ENCODE measurements at places on chromosomes 16 and 17.

GRCh38 chr16:80355335-80355734 is 185.5 kb upstream of the DYNLRB2 start:
- DNase-seq: no peak

GRCh38 chr17:156094-156621 is 18.8 kb downstream of the SCGB1C2 start:
- DNase-seq: no peak

DNA sequence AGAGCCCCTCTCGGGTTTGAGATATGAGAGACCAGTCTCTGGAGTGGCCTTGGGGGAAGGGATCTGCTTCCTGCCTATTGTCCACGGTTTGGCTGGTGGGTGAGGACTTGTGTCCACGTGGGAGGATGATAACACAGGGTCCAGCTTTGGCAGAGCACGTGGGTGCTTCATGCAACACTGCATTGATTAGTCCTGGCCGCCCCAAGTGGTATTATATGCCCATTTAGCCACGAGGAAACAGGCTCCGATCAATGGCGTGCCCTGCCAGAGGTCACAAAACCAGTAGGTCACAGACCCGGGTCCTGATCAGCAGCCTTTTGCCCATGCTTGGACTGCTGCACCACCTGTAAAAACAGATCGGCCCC is 141.6 kb downstream of the RGS9 start:
- DNase-seq: no peak

GRCh38 chr17:49471089-49471683 is 23.9 kb upstream of the NGFR start:
- no peak for DNase-seq

DNA sequence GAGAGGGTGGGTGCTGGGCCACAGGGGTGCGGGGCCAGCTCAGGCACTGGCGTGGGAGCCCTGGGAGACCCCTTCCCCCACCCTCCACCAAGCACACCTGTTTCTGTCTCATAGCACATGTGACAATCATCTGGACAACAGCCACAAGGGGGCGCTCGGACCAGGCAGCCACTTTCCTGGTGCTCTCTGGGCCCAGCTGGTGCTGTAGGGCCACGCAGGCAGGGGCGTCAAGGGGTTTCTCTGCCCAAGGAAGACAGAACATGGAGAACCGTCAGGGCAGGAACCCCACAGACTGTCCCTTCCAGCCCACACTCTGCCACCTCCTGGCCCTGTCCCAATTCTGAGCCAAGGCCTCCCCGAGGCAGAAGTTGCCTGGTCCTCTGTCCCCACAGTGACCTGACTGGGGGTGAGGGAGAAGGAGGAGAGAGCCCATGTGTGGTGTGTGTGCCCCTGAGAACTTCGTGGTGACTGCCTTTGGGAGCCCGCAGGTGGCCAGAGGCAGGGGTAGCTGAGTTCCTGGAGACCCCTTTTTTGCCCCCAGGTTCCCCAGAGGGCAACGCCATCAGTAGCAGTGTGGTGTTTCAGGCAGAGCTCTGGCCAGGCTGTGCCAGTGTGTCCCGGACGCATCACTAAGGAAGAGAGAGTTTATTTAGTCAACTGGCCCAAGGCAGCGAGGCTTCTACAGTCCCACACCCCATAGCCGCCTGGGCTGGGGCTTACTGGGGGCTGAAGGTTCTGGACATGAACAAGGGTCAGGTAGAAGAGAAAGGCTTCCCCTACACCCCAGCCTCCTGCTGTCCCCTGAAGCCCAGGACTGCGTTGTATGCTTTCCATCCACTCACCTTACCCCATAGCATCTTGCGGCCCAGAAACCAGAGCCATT is 3.1 kb upstream of the SETD6 start:
- DNase-seq: peak; percentile 76

- DNase-seq: peak; percentile 37
Observed at GRCh38 chr16:81204798-81205680, 33.5 kb upstream of the BCO1 start.

DNA sequence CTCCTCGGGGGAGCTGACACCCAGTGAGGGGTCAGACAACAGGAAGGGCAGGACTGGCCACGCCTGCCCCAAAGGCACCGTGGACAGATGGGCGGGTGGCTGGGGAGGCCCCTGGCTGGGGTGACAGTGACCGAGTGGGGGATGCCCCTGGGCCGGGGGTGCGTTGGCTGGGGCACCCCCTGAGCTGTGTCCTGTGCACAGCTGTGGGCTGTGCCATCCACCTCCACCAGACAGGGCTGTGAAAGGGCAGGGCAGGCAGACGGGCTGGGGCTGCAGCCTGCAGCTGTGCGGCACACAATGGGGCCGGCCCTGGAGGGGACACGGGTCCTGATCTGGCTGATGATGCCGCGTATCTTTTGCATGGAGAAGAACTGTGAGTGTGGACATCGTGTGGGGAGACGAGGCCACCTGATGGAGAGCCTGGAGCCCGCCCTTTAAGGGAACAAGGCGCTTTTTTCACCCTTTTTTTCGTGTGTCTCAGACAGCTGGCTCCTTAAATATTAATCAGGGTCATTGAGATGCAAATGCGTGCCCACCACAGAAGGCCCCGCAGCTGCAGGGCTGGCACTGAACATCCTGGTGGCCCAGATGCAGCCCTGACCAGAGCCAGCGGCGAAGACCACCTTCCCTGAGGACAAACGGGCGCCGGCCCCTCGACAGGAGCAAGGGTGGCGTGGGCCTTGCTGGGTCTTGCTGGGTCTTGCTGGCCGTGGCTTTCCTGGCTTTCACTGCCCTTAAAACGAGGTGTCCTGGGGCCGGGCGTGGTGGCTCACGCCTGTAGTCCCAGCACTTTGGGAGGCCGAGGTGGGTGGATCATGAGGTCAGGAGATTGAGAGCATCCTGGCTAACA is 42.4 kb upstream of the GNG13 start:
- no peak for DNase-seq

DNA sequence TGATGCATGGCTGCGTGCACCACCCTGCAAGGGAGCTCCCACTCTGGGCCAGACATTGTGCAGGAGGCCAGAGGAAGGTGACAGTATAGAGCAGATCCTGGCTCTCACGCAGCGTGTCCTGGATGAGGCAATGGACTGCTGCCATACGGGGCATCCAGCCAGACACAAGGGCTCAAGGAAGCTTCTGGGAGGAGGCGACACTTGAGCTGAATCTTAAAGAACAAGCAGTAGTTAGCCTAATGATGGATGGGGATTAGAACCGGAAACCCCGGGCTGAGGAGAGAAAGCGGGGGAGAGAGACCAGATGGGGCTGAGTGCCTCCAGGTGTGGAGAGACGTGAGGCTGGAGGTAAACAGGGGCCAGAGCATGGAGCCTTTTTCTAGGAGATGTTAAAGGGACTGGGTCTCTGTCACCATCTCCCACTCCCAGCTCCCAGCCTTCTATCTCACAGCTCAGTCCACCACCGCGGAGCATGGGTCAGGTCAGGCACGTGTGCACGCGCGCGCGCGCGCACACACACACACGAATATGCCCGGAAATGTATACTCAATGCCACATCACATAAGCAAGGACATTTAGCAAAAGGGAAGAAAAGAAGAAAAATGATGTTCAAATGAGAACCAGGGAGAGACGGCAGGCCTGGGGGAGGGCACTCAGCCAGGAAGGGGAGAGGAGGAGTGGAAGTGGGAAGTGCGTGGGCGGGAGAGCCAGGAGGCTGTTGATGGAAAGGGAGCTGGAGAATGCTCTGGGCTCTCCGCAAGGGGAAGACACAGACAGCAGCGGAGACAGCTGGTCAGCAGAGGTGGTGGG is 46.3 kb downstream of the CCDC42 start:
- no peak for DNase-seq

DNA sequence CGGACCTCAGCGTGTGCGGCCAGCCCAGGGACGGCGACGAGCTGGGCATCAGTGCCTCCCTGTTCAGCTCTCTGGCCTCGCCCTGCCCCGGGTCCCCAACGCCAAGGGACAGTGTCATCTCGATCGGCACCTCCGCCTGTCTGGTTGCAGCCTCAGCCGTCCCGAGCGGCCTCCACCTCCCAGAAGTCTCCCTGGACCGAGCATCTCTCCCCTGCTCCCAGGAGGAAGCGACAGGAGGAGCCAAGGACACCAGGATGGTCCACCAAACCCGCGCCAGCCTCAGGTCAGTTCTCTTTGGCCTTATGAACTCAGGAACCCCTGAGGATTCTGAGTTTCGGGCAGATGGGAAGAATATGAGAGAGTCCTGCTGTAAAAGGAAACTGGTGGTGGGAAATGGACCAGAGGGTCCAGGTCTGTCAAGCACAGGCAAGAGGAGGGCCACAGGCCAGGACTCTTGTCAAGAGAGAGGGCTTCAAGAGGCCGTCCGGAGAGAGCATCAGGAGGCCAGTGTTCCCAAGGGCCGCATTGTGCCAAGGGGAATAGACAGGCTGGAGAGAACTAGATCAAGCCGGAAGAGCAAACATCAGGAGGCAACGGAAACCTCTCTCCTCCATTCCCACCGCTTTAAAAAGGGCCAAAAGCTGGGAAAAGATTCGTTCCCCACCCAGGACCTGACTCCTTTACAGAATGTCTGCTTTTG is 825 bp downstream of the HASPIN start:
- DNase-seq: no peak

DNA sequence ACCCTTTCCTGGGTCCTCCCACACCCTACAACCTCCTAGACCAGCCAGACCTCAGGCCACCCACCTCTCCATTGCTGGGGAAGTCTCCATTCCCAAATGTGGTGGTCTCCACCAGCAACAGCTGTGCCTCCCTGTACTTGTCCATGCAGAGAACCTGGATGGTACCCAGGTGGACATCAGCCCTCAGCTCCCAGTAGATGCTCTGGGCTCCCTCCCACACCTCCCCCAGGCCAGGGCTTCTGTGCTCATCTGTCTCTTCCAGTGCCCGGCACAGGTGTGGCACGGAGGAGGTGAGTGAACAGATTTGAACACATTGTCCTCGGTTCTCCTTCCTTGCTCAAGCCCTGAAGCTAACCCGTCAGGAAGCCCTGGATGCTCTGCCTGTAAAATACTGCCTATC is 34.6 kb downstream of the LGALS9 start:
- no peak for DNase-seq

- DNase-seq: no peak
Observed at GRCh38 chr17:58993311-58993710, 113.4 kb downstream of the TRIM37 start.

- DNase-seq: no peak
Observed at GRCh38 chr17:81056312-81056711, 21.4 kb downstream of the BAIAP2 start.

GRCh38 chr16:25040543-25040942 is 25.4 kb upstream of the ARHGAP17 start:
- no peak for DNase-seq

- DNase-seq: no peak
Observed at GRCh38 chr17:38918916-38919315, 6.5 kb upstream of the LASP1NB start.

DNA sequence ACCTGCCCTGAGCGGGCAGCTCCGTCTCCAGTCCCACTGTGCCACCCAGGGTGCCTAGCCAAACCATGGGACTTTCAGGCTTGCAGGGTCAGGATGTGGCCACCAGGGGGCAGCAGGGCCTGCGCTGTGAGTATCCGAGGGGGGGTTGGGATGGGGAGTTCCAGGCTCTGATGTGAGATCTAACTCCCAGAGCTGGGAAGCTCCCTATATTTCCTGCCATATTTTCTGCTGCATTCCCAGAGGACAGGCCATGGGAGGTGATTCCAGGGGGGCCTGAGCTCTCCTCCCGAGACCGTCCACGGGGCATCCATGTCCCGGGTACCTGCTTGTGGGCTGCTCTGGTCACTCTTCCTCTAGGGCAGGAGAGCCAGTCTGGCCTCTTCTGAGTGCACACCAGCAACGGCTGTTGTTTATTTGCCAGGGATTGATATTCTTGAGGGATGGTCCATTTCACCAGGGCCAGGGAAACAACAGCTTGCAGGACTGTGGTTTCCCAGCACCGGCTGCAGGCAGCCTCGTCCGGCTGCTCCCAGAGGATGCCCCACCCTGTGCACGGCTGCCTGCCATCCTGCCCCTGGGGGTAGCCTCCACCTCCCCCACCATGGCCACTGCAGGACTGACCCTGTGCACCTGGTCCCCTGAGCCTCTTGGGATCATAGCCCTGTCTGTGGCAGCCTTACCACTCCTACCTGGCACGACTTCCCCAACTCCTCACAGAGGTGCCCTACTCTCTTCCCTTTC is 1.2 kb downstream of the GPR142 start:
- DNase-seq: peak; percentile 64

- DNase-seq: no peak
Observed at GRCh38 chr16:73743665-73744496, 552.7 kb upstream of the PSMD7 start.

GRCh38 chr17:3663102-3664011 is 5.0 kb downstream of the TAX1BP3 start:
- no peak for DNase-seq

GRCh38 chr17:64783556-64784352 is 121.6 kb upstream of the SMURF2 start:
- DNase-seq: no peak

- DNase-seq: no peak
Observed at GRCh38 chr17:3799181-3799945, 1.6 kb downstream of the ITGAE start.

GRCh38 chr16:4098501-4098900 is 17.7 kb downstream of the ADCY9 start:
- no peak for DNase-seq

- DNase-seq: no peak
Observed at GRCh38 chr16:86517652-86518258, 7.4 kb downstream of the FOXF1 start.

DNA sequence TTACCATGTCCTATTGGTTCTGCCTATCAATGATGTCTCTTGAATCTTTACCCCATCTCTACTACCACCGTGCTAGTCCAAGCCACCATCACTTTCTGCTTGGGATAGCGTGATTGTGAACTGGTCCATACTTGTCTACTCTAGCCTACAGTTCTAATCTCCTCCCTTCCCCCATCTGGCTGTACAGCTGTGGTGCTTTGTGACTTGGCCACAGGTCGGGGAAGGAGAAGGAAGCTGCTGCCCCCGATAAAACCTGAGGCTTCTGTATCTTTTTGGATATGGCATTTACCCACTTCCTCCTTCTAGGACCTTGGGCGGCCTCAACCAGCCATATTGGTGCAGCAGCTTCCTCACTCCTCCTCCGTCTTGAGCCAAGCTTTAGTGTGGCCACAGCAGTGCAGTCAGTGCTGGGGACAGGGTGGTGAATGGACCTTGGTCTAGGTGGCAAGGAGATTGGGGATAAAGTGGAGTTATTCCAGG is 314 bp upstream of the ITGA2B start:
- DNase-seq: no peak

- DNase-seq: no peak
Observed at GRCh38 chr17:51305182-51305581, 44.8 kb downstream of the UTP18 start.

- DNase-seq: no peak
Observed at GRCh38 chr16:2086812-2087747, 39.3 kb downstream of the TSC2 start.

GRCh38 chr17:30217054-30217453 is 18.4 kb downstream of the SLC6A4 start:
- DNase-seq: no peak

GRCh38 chr17:17792037-17792550 is 44.7 kb downstream of the SREBF1 start:
- DNase-seq: no peak

DNA sequence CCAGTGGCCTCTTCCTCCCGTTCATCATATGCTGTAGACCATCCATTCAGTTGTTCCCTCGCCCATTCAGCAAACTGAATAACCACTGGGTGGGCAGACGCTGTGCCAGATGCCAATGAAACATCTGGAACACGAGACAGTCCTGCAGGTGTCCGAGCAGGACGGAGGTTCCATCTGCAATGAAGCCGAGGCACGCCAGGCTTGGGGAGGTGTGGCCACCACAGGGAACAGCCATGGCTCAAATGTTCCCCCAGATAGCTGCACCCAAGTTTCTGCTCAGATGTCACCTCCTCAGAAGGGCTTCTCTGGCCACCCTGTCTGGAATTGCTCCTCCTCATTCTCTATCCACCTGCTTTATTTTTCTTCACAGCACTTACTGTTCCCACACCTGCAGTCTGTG is 30.5 kb downstream of the UBE2O start:
- no peak for DNase-seq
